Activated gamma-delta T cell (primary cell): ENCODE measurements at places on chromosomes 6 and 20.

GRCh38 chr20:11266571-11266970 is 592.8 kb upstream of the JAG1 start:
- DNase-seq: no peak

GRCh38 chr6:150722614-150723344 is 123.1 kb downstream of the PLEKHG1 start:
- DNase-seq: no peak

GRCh38 chr20:61942526-61942925 is 123.2 kb downstream of the TAF4 start:
- no peak for DNase-seq

DNA sequence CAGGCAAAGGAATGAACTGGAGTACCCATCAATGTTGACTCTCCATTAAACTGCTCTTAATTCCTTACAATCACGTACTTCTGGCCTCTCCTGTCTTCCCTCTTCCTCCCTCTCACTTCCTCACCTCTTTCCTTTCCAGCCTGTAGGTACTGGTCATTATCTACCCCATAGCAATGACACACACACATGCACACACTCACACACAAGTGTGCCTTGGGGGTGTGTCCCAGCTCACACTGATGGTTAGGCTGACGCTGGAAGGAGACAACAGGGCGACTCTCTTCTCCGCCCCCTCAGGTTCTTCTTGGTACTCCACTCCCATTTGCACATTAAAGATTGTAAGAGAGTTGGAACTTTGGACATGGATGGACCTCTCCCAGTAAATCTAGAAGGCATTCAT is 14.0 kb upstream of the SERPINB9 start:
- no peak for DNase-seq

DNA sequence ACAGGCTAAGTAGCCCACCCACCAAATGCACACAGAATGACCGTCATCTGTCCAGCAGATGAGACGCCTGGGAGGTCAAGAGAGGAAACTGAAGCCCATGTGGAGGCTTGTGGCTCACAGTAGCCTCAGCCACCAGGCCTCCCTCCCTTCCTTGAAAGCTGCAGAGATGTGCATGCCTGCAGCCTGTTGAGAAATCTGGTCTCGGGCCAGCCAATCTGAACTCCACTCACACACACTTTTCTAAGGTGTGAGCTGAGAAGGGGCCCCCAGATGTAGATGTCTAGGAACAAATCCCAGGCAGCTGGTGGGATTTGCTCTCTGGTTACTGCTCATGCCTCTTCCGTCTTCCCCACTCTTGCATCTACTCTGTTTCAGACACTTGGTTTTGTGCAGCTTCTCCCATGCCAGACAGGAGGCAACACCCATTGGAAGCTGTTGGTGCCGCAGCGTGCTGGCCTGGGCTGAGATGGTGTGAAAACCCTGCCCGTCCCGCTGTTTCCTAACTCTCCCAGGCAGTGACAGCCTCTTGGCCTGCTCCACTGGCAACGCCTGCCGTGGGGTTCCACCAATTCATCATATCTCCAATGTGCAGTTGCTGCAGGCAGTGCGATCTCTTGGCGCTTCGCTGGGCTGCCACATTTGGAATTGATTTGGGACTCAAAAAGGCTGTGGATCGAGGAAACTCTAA is 24.1 kb upstream of the PAX1 start:
- DNase-seq: no peak

GRCh38 chr20:2984028-2984501 is 59.4 kb upstream of the GNRH2 start:
- DNase-seq: no peak

GRCh38 chr6:154359161-154359574 is 2.6 kb upstream of the IPCEF1 start:
- no peak for DNase-seq

DNA sequence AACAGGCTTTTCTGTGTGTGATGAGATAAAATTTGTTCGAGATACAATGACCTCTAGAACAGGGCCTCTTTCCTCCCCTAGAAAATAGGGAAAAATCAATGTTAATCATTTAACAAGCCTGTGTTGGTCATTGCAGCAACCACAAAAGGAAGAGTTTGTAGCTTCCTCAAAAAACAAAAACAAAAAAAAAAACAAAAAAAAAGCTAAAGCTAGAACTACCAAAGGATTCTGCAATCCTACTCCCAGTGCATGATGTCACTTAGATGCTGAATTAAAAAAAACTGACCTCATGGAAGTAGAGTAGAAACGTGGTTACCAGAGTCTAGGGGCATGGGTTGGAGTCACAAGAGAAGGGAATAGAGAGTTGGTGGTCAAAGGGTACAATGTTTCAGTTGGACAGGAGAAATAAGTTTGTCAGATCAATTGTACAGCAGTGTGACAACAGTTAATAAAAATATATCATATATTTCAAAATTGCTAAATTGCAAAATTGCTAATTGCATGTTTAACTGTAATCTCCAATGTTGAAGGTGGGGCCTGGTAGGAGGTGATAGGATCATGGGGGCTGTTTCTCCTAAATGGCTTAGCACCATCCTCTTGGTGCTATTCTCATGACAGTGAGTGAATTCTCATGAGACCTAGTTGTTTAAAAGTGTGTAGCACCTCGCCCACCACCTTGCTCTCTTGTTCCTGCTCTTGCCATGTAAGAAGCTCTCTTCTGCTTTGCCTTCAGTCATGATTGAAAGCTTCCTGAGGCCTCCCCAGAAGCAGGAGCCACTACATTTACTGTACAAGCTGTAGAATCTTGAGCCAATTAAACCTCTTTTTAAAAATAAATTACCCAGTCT is 163.4 kb upstream of the SIM1 start:
- no peak for DNase-seq

GRCh38 chr6:142833054-142833453 is 111.9 kb downstream of the HIVEP2 start:
- no peak for DNase-seq

GRCh38 chr20:34887023-34887422 is 10.6 kb downstream of the ACSS2 start:
- no peak for DNase-seq

- no peak for DNase-seq
These were observed 80.5 kb downstream of the YTHDF1 start for GRCh38 chr20:63135411-63135810.

DNA sequence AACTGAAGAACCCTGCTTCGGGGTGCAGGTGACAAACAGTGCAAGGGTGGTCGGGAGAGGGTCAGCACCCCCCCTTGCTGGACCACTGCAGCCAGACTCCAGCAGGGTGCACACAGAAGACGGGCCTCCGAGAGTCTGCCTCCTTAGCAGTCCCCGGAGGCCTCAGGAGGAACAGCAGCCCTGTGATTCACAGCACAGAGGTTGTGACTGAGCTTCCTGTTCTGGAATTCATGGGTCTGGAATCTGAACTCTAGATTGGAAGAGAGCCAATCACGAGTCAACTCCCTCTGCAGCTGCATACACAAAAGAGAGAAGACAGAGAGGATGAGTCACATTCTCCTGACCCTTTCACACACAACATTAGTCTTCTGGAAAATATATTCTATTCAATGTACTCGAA is 249.0 kb upstream of the OPRM1 start:
- DNase-seq: no peak

GRCh38 chr6:168828800-168829199 is 387.8 kb downstream of the SMOC2 start:
- no peak for DNase-seq

DNA sequence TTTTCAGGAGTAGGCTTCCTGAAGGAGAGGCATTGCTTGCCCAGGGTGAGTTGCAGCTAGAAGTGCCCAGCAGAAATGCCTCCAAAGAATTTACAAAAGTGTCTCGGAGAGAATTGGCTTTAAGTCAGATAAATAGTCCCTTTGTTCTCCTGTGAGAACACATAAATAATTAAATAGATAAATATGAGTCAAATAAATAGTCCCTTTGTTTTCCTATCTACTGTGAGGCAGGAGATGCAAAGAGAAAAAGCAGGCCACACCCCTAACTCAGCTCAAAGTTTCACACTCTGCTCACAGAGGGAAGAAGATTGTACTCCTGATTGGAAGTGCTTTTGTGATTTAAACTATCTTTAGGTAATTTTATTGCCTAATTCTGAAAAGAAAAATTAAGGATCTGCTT is 180.7 kb upstream of the PRSS16 start:
- DNase-seq: no peak

DNA sequence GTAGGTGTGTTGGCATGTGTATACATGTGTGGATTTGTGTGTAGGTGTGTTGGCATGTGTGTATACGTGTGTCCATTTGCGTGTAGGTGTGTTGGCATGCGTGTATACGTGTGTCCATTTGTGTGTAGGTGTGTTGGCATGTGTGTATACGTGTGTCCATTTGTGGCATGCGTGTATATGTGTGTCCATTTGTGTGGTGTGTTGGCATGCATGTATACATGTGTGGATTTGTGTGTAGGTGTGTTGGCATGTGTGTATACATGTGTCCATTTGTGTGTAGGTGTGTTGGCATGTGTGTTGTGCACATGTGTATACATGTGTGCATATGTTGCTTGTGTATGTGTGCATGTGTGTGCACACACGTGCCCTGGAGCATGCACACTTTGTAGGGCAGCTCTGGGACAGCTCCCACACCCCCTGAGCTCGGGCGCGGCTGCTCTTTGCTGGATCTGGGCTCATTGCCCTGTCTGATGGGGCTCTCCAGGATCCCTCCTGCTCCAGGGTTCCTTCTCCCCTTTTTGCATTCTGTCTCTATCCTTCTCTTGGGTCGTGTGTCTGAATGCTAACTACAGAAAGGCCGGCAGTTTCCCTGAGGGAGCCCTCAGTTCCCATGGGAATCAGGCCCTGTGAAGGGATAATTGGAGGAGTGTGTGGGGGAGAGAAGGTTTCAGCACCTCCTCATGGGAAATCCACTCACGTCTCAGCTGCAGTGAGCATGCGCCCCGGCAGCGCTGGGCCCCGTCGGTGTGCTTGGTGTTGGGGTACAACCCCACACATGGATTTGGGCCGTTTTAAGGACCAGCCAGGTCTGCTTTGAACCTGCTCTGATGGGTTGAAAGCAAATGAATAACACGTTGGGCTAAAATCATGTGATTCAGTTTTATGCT is 102.0 kb downstream of the ERMARD start:
- no peak for DNase-seq

- no peak for DNase-seq
These were observed 90.8 kb downstream of the HACE1 start for GRCh38 chr6:104768906-104769305.

GRCh38 chr6:135851442-135852271 is at the start of gene PDE7B:
Gene PDE7B, plus strand, starts transcription at chr6:135851701.
- peak; percentile 6 for DNase-seq

DNA sequence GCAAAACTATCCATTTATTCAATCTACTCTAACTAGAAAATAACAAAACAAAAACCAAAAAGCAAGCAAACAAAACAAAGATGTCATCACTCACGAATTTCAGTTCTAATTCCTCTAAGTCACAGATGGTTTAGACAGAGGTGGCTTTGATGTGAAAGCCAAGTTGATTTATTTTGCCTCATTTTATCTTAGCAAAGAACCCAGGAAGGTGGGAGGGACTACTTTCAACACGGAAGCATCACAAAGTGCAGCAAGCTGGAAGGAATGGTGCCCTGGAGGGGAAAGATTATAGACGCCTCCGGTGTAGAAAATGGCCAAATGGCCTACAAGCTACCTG is 88.4 kb downstream of the LAMP5 start:
- no peak for DNase-seq

DNA sequence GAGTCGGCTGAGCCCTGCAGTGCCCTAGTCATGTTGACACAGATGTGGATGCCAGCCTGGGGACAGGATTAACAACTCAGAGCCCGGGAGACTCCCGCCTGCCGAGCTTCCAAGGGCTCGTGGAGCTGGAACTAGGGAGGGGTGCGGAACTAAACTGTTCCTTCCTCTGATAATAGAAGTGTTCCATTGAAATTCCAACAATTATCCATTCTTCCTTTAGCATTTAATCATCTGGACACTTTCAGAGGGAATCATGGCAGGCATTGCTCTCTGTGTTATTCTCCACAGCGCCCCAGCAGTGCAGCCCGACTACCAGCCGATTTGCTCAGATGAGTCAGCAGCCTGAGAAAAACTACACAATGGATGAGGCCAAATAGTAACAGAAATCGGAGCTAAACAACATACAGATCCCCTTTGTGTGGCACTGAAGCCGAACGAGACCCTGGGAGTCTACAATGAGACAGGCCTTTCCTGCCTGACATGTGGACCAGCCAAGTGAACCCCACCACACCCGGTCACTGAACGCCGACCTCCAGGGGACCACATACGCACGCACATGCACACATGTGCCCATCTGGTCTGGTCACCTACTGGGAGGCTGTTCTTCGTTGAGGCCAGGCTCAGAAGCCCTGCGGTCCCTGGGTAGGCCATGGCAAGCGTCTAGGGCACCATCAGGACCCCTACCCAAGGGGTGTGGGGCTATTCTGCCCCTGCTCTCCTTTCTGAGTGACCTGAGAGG is 238.4 kb upstream of the AFDN start:
- no peak for DNase-seq

GRCh38 chr6:42962502-42963178 is 2.1 kb downstream of the GNMT start:
- DNase-seq: no peak

DNA sequence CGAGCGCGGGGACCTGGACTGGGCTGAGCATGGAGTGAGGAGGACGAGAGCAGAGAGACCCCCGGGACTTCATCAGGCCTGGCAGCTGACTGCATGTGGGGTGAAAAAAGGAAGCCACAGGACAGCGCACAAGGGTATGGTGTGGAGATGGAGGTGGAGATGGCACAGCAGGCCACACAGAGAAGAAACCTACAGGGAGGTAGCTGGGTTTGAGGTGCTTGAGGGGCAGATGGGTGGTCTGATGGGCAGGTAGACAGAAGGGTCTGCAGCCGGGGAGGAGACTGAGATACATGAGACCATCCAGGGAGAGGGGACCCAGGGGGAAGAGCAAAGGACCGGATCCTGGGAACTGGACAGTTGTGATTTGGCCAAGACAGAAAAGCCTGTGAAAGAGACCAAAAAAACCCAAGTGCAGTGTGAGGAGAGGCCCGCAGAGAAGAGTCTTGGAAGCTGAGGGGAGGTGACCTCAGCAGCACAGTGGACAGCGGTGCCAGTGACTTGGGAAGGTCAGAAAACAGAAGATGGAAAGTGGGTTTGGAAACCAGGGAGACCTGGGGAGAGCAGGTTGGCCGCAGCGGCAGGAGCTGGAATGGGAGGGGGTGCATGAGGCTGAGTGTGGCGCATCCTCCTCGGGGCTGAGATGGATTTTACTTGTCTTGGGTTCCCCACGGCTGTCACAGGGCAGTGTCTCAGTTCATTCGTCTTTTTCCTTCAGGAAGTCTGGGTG is 5.5 kb downstream of the HLA-DPB1 start:
- no peak for DNase-seq

GRCh38 chr20:10415013-10415650 is 18.9 kb downstream of the MKKS start:
- no peak for DNase-seq
